RCC 7860 (cell line): ENCODE measurements at places on chromosomes 4 and X.

DNA sequence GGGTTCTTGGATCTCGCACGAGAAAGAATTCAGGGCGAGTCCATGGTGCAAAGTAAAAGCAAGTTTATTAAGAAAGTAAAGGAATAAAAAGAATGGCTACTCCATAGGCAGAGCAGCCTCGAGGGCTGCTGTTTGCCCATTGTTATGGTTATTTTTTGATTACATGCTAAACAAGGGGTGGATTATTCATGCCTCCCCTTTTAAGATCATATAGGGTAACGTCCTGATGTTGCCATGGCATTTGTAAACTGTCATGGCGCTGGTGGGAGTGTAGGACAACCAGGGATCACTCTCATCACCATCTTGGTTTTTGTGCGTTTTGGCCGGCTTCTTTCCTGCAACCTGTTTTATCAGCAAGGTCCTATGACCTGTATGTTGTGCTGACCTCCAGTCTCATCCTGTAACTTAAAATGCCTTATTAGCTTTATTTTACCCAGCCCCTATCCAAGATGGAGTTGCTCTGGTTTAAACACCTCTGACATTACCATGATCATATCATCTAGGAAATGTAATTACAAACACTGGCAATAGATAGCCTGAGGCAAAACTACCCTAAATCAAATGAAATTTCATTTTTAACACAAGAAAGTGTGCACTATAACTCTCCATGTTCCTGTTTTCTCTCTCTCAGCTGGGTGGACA is 94.3 kb upstream of the ATXN3L start:
- no peak for DNase-seq

GRCh38 chrX:17547658-17548057 is 172.7 kb downstream of the NHS start:
- DNase-seq: peak; percentile 89

GRCh38 chrX:132059973-132060540 is 37.0 kb downstream of the STK26 start:
- DNase-seq: no peak

- DNase-seq: peak; percentile 25
Observed at GRCh38 chr4:162682651-162683050, 484.0 kb downstream of the NAF1 start.

- DNase-seq: no peak
Observed at GRCh38 chrX:146056511-146057081, 239.0 kb downstream of the SLITRK2 start.

GRCh38 chrX:31715675-31716074 is 643.8 kb upstream of the FTHL17 start:
- peak; percentile 5 for DNase-seq

DNA sequence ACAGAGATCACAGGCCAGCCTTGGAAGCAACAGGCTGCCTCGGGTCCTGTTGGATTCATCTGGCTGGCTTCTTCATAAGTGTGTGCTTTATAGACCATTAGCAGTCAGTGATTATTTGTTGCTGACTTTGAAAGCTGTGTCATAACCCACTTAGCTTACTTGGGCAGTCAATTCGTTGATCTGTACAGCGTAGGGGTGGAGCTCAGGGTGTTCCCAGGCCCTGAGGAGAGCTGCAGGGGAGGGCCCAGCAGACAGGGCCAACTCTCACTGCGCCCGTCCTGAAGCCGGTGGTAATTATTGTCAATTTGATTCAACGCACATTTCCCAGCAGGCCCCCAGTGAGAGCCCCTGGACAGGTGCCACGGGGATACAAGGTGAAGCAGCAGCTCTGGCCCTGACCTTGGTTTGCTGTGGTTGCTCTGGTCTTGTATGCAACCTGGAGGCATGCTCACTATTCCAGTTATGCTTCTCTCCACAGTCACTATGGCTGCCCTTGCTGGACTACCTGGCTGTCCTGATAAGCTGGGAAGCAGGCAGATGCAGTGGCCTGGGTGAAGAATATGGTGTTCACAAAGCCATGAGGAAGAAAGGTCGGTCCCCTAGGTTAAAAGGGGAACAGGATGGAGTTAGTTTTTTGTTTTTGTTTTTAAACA is 40.1 kb upstream of the HMGB3 start:
- DNase-seq: no peak
